ENCODE measurements at places on chromosomes 7 and 10.

DNA sequence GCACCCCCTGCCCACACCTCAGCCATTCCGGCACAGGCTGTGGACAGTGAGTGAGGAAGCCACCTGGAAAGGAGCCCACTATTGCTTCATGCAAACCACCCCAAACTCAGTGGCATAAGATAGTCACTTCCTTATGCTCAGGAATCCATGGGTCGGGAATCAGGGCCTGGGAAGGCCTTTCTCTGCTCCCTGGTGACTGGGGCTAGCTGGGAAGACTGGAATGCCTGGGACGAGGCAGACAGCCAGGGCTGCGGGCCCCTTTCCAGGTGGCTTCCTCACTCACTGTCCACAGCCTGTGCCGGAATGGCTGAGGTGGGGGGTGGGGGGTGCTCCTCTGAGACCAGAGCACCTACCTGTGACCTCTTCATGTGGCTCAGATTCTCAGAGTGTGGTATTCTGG, 74.1 kb upstream of the GRB10 start:
- DNase-seq = no peak

GRCh38 chr7:129055294-129055816, 444 bp upstream of the TNPO3 start:
- no peak for DNase-seq

DNA sequence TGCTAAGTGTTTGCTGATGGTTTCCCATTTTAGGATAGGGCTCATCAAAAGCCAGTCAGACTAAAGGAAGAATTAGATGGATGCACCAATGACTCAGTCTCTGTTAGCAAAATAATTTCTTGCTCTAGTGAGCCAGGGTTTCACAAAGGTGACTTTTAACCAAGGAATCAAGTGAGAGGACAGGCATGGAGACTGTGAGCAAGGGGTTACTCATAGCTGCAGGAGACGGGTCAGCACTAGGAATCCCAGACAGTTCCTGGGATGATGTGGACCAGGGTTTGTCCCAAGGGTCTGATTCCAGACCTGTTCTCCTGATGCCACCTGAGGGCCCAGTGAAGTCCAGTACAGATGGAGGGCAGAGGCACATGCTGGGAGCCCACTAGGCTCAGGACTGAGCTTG, 138.1 kb downstream of the NOC3L start:
- DNase-seq = no peak

- no peak for DNase-seq
These were observed 19.0 kb downstream of the TRIM56 start for GRCh38 chr7:101104193-101104713.
